ENCODE measurements at places on chromosomes 2 and 18.

GRCh38 chr2:68796295-68796905, 61.8 kb downstream of the ARHGAP25 start:
- no peak for DNase-seq

DNA sequence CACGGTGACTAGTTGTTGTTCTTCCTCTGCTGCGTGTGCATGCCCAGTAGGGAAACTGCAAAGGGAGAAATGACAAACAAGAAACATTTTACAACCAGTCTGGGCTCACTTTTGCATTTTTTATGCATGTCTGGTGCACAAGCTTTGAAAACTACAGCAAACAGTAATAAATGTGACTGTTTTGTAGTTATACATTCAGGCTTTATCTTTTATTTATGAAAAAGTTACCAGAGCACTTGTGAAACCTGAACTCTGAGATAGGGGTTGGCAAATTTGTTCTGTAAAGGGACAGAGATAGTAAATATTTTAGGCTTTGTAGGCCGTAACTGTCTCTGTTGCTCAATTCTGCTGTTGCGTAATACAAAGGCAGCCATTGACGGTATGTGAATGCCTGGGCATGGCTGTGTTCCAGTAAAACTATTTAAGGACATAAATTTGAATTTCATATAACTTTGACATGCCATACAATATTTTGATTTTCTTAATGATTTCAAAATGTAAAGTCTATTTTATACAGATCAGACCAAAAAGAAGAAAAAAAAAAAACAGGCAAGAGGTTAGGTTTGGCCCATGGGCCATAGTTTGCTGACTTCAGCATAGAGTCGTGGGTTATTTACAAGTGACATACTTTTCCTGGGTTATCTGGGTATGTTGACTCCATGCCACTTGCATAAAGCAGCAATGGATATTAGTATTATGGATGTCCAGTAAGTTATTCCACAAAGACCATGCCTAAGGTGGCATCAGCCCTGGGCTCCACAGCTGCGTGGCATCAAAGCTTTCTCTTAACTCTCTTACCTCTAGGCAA, 53.6 kb upstream of the EML6 start:
- DNase-seq = no peak

GRCh38 chr2:57515366-57515765, 531.2 kb upstream of the VRK2 start:
- DNase-seq = no peak

DNA sequence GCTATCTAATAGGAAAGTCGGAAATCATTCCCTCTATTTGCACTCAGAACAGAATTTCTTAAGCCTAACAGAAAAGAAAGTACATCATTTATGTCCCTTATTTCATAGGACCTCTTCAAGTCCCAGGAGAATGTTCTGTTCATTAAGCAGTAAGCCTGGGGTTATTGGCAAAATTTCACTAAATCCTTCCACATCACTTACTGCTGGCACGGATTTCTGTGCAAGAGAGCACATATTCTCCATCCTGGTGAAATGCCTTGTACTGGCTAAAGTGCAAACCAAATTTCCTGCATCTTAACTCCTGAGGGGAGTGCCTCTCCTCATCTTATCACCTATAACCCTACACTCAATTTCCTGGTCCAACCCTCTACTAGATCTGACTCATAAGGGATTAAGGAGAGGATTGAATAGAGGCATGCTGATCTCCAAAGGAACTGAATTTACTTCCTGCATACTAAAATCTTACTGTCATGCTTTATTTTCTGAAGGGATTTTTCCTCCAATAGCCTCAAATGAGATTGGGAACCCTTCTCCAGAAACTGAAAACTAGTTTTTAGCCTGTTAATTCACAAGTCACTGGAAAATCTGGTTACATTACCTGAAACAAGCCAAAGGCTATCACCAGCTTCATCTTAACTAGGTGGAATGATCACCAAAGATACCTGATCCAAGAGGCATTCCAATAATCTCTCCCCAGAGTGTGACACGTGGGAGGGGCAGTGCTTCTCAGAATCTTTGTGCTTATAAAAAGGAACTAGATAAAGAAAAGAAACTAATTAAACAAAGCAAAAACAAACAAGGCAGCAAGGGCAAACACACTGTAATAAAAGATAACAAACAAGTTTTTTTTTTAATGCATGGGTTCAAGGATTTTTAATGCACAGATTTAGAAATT, 311.1 kb downstream of the NR4A2 start:
- DNase-seq = no peak

DNA sequence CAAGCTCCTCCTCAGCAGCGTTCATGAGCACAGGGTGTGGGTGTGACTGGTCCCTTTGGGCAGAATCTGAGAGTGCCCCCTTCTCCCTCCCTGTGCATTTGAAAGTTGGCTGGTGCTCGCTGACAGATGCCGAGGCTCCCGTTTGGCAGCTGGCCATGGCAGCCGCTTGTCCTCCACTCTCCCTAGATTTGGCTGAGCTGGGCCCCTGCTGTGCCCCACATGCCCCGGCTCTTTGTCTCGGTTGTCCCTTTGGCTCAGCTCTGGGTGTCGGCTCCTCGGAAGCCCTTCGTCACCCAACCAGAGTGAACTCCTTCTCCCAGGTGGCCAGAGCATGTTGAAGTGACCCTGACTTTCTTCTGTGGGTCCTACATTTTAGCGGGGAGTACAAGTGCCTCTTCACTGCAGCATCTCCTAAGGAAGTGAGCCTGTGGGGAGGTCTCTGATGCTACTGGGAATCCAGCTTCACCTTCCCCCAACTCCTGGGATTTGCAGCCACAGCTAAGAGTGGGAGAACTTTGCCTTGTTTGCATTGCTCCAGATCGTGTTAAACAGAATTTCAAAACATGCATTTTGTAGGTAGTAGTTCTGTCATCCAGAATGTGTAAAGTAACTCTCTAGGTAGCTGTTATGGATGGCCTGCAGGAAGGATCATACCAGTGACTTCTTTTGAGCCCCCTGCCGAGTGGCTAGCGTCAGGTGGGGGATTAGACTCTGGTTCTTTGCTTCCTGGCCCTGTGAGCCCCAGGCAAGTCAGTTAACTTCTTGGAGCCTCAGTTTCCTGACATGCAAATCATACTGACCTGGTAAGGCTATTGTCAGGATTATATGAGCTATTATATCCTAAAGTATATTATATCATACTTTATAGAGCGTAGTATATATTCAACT, 24.2 kb downstream of the HPCAL1 start:
- DNase-seq = peak; percentile 73

- no peak for DNase-seq
Measured at GRCh38 chr2:234446404-234447076, 50.3 kb downstream of the ARL4C start.

DNA sequence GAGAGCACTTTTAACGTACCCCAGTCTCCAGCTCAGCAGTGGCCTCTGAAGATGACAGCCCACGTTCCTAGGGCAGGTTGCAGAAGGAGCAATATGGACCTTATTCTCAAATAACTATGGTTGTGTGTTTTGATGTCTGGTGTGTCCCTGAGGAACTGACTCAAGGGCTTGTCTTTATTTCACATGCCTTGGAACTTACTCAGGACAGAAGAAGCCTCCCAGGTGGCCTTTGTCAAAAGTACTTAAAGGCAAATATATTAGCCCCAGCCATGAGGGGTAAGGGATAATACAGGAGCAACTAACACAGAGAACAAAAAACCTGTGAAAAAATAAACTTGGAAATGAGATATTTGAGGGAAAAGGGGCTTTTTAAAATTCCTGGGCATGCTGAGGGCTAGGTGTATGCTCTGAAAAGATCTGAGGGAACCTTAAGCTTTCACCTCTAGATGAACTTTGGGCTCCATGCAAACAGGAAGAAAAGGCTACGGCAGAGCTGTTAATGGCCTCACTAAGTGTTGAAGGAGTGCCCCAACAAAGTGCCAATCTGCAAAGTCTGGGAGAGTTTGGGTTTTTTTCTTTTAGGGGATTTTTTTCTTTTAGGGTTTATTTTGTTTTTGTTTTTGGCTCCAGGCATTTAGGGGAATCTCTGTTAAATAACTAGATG, 40.3 kb downstream of the SRBD1 start:
- no peak for DNase-seq

GRCh38 chr2:215409331-215410127, 26.3 kb downstream of the FN1 start:
- DNase-seq = no peak

GRCh38 chr2:29765721-29766120, 155.7 kb downstream of the ALK start:
- no peak for DNase-seq

GRCh38 chr18:21167641-21168377, 56.2 kb upstream of the ROCK1 start:
- DNase-seq = no peak

GRCh38 chr2:152240559-152241231, 65.1 kb upstream of the STAM2 start:
- no peak for DNase-seq

DNA sequence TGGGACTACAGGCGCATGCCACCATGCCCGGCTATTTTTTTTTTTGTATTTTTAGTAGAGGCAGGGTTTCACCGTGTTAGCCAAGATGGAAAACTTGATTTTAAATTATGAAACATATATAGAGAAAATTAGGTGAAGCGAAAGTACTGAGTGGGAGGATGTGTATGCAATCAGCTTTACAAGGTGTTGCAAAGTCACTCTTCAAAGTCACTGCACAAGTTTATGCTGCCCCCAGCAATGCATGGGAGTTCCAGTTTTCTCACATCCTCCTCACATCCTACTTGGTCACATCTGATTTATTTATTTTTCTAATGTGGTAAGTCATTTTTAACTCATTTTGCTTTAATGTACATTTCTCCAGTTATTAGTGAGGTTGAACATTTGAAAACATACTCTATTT, 49.2 kb upstream of the CHN1 start:
- no peak for DNase-seq

- DNase-seq = peak; percentile 47
Measured at GRCh38 chr2:70557171-70557838, 3.7 kb upstream of the TGFA start.

DNA sequence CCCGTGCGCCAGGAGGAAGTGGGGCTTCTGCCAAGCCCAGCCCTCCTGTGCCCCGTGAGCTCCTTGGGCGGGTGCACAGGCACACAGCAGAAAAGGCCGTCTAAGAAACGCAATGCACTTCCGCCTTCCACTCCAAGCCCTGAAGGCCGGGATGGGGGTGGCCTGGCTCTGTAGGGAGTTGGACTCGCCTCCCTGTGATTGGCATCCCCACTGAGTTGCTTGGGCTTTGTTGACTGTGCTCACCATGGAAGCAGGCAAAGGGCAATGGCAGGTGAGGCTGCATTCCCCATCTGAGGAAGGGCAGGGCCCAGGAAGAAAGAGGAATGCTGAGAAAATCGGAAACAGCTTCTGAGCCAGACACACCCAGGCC, 66.8 kb downstream of the CRACDL start:
- DNase-seq = peak; percentile 87

DNA sequence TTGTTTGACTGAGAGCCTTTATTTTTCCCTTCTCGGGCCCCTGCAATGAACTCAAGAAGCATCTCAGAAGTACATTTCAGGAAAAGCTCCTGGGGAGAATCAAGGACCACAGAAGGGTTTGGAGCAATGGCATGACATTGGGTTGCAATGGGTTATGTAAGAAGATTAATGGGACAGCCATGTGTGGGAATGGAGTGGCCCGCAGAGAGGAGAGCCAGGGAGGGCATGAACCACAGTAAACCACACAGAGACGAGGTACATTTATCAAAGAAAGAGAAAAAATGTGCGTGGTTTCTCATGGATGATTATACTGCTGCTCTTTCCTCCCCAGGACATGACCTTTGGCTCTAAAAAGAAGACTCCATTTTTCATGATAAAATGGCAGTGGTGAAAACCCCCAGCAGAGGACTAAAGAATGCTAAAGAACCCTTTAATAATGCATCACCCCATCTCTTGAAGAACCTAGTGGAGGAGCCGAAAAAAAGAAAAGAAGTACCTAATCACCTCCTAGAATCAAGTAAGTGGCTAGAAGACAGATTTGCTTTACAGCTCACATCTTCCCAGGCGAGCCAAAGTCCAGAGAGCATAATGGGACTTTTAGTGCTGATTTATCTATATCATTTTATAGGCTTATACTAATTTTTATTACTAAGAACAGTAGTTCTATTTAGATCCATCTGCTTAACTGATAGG, 1.7 kb downstream of the CFAP221 start:
- no peak for DNase-seq

DNA sequence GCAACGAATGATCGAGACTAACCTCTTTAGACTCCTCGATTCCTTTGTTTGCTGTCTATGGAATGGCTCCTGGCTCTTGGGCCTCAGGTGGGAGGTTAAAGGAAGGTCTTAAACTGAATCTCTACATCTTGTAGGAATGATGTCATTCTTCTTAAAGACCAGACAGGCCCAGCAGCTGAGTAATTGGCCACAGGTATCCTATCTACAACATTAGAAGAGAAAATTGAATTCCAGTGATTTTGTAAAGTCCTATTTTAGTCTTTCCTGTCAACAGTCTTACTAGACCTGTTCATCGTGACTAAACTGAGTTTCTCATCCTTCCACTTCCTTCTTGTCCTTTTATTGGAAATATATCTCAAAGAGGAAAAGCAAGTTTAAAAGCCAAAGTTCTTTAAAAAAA, 274.8 kb downstream of the ALPK2 start:
- no peak for DNase-seq

- DNase-seq = no peak
Measured at GRCh38 chr18:12422936-12423335, 15.2 kb downstream of the PRELID3A start.

DNA sequence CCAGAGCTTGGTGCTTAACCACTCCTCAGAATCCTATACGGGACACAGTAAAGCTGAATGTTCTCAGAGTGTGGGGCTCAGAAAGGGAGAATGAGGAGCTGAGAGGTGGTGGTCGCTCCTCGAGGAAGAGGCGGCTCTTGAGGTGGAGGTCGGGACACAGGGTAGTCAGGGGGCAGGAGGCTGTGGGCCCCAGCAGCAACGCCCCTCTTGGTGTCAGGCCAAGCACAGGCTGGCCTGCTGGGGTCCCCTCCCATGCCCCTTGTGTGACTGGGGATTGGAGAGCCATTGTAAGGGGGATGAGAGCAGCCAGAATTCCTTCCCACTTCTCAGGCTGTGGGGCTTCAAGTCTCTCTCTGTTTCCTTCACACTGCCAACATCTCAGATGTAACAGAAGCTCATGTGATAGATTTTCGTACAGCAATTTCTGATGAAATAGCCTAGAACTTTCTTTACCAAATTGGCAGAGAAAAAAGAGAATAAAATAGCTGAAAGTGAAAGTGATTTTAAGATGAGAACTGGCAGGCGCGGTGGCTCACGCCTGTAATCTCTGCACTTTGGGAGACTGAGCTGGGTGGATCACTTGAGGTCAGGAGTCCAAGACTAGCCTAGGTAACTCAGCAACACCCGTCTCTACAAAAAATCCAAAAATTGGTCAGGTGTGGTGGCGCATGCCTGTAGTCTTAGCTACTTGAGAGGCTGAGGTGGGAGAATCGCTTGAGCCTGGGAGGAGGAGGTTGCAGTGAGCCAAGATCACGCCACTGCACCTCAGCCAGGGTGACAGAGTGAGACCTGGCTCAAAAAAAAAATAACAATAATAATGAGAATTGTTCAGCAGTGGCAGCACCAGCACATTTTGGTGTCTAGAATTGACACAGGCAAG, 61.1 kb upstream of the RPL31 start:
- DNase-seq = no peak

DNA sequence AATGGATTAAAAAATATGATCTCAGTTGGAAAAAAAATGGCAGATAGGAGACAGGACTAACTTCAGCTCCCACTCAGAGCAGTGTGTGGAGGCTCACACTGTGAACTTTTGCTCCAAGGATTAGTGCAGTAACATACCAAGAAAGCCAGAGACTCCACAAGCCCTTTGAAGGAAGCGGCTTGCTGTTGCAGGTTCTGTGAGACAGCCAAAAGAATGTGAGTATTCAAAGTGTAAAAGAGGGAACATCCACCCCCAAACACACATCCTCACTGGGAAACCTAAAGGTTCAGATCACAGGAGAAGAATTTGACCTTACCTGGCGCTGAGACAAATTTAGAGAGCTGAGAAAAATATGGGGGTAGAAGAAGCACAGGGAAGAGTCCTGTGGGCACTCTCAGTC, 77.5 kb downstream of the FAM171B start:
- no peak for DNase-seq

Measured in NCI-H2107 (cell line).